ENCODE measurements at places on chromosomes 11 and 22. TPM values are rescaled to one million over a fixed set of nuclear protein-coding genes. Genes with fewer than 3 reads are reported as not detected.
A peak's percentile ranks its signal among the peaks of the same experiment; 100 is the strongest.

Gene MAJIN
- not detected for total RNA-seq

DNA sequence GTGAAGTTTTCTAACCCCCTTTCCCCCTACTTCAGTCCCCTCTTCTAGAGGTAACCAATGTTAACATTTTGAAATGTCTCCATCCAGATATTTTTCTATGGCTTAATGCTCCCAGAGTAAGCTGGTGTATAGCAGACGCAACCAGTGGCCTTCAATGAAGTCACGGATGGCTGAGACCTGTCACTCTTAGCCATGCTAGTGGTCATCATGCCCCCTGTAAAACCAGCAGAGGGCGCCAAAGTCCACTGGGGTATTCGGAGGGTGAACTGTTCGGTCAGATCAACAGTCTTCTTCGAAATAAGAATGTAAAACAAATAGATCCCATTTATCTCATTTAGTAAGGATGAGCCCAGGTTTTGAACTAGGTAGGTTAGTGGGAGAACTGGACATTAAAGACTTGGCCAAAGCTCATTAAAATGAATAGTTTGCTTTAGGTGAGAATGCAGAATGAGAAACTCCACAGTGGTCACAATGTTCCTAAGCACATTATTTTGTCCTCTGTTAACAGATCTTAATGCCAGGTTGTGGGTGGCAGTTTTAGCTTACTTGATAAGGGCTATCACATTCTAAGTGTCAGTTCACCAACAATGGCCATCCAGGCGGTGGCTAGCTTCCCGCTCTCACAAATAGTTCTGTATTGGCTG lies 8.6 kb upstream of the MMP8 start:
- peak; percentile 68 for DNase-seq

- no peak for DNase-seq
Measured at GRCh38 chr11:4830346-4830745, 9.2 kb downstream of the OR51F2 start.

GRCh38 chr22:43885319-43885671 lies 6.5 kb downstream of the PNPLA5 start:
- DNase-seq = no peak

- DNase-seq = no peak
Measured at GRCh38 chr11:64810891-64811272, 531 bp upstream of the MEN1 start.

GRCh38 chr22:22943521-22944267 lies 56.1 kb downstream of the IGLL5 start:
- DNase-seq = no peak

GRCh38 chr11:87374038-87374807 lies 336.5 kb downstream of the TMEM135 start:
- DNase-seq = no peak

All from lower lobe of right lung (tissue), 2 donors.